ENCODE measurements at places on chromosomes 5 and 9.

DNA sequence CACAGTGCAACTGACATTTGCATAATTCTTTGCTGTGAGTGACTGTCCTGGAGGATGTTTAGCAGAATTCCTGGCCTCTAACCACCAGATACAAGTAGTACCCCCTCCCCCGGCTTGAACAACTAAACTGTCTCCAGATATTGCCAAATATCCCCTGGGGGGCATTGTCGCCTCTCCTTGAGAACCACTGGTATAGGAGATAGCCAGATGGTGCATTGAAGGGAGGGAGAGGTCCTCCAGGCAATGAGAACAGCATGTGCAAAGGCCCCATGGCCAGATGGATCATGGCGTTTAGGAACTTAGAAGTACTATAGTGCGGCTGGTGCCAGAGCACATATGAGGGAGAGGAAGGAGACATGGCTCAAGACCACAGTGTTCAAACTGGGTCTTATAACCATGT, 18.9 kb upstream of the ORM1 start:
- H3K36me3 ChIP-seq, result no peaks in the 10 kb centered on the region
- H3K4me3 ChIP-seq, result no peak overlapping the region
- H3K4me1 ChIP-seq, result no peaks in the 10 kb centered on the region

GRCh38 chr9:136078498-136079011, 16.5 kb downstream of the NACC2 start:
- H3K27me3 ChIP-seq, result no peaks in the 10 kb centered on the region
- H3K4me3 ChIP-seq, result no peak overlapping the region
- no peaks in the 10 kb centered on the region for H3K36me3 ChIP-seq
- no peak for DNase-seq

DNA sequence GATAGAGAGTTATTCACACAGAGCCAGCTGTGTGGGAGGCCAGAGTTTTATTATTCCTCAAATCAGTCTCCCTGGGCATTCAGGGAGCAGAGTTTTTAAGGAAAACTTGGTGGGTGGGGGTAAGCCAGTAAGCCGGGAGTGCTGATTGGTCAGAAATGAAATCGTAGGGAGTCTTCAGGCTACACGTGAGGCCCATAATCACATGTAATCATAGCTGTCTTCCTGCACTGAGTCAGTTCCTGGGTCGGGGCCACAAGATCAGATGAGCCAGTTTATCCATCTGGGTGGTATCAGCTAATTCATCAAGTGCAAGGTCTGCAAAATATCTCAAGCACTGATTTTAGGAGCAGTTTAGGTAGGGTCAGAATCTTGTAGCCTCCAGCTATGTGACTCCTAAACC, 10.8 kb upstream of the TTC39B start:
- H3K4me3 ChIP-seq, result no peak overlapping the region
- H3K27me3 ChIP-seq, result no peaks in the 10 kb centered on the region
- H3K36me3 ChIP-seq, result peaks cover 8% of the 10 kb centered on the region
- no peak overlapping the region for H3K27ac ChIP-seq
- H3K4me1 ChIP-seq, result peaks cover 10% of the 10 kb centered on the region

GRCh38 chr5:161077936-161078545, 226.0 kb upstream of the ATP10B start:
- no peaks in the 10 kb centered on the region for H3K36me3 ChIP-seq
- H3K4me3 ChIP-seq, result no peak overlapping the region
- H3K27me3 ChIP-seq, result no peaks in the 10 kb centered on the region
- no peaks in the 10 kb centered on the region for H3K4me1 ChIP-seq
- no peak for DNase-seq

GRCh38 chr9:77834898-77835488, 186.9 kb upstream of the GNA14 start:
- H3K4me3 ChIP-seq, result no peak overlapping the region
- no peaks in the 10 kb centered on the region for H3K27me3 ChIP-seq
- H3K36me3 ChIP-seq, result no peaks in the 10 kb centered on the region
- H3K27ac ChIP-seq, result no peak overlapping the region
- peaks cover 3% of the 10 kb centered on the region for H3K4me1 ChIP-seq

- H3K36me3 ChIP-seq, result no peaks in the 10 kb centered on the region
- no peak overlapping the region for H3K4me3 ChIP-seq
- no peak for DNase-seq
- no peak overlapping the region for H3K27ac ChIP-seq
Observed at GRCh38 chr9:135369412-135369990, 110.1 kb upstream of the PPP1R26 start.

All from activated CD4-positive, alpha-beta memory T cell treated with anti-CD3 and anti-CD28 coated beads, Interleukin-2, amount 10 ng/mL, durations not matched to agents 7 days and 5 days (primary cell).